Posterior cingulate gyrus (tissue), 11 donors: ENCODE measurements at places on chromosomes 4 and X.
A peak's percentile ranks its signal among the peaks of the same experiment; 100 is the strongest.

DNA sequence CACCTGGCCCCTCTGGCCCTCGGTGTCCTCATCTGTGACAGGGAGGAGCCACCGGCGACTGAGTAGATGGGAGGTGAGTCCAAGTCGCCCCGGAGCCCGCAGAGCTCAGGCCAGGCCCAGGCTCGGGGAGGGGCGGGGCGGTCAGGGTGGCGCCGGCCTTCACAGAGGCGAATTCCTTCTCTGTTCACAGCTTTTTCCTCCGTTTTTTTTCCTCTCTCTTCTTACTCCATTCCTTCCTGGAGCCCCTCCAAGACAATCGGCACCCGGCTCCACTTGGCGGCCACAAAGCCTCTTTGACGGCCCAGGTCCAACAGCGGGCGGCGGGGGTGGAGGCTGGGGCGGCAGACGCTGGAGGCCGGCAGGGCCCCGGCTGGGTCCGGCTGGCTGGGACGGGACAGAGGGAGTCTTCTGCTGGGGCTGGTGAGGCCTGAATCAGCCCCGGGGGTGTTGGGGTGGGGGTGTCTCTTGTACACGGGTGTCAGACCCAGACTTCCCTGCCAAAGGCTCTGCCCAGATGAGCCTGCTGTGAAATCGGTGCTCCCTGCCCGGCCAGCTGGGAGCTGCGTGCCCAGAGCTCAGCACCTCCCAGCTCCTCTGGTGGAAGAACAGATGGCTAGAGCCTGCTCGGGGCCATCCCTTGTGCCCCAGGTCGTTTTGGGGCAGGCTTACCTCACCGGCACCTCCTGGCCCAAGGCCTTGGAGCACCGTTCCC is 22.6 kb downstream of the FGFRL1 start:
- DNase-seq = no peak

DNA sequence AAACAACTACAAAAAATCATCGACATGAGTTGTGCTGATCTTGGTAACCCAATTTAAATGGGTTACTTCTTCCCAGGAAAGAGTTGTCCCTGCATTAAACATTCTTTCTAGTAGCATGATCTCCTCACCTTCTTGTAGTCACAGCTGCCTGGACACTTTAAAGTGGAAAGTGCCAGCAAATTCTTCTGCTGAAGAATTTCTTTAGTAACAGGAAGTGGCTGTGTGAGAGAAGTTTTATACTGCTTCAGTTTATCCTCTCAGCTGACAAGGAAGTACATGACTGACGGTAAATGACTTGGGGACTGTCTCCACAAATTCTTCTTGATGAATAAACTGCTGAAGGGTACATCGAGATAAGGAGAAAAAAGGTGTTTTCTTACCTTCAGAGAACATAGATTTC is 18.2 kb upstream of the TNIP3 start:
- no peak for DNase-seq

- no peak for DNase-seq
Measured at GRCh38 chr4:92994727-92995126, 691.0 kb downstream of the GRID2 start.

DNA sequence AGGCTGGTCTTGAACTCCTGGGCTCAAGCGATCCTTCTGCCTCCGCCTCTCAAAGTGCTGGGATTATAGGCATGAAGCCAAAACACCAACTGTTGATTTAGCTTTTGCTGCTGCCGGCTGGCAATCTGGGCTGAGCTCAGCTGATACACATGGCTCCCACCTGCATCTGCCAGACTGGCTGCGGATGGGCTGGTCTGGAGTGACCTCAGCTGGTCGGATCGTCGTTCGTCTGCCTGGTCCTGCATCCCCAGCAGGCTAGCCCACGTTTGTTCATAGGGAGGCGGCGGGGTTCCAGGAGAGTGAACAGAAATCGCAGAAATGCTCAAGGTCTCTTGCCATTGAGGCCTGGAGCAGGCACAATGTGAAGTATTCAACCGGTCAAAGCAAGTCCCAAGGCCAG is 74.4 kb upstream of the DDX3X start:
- DNase-seq = no peak

DNA sequence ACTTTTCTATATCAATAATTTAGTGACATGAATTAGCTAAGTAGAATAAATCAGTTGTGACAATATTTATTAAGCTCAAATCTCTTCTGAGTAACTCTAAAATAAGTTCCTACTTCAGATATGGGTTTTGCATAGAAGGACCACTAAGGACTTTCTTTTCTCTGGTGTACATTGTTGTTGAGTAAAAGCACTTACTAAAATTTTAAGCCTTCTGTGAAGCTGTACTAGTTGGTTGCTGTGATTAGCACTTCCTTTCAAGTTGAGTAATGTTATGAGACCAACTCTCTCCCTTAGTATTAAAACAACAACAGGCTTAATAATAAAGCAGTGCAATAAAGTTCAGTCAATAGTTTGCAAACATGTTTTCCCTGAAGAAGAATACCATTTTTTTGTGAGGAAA is 667.4 kb upstream of the NDST4 start:
- no peak for DNase-seq

DNA sequence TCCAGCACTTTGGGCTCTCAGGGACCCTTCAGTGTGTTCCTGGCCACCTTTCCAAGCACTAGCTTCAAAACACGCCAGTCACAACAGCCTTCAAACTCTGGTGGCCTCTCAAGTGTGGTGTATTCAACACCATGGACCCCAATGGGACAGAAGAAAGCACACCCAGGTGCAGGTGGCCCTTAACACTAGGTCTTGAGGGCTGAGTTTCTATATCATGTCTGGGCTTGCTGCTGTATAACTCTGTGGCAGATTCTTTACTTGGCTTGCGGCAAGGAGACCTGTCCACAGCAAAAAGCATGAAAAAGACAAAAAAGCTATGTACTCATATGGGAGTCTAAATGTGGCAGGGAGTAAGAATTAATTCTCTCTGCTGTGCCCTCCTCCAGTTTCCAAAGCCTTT is 23.1 kb downstream of the MSL3 start:
- no peak for DNase-seq

- no peak for DNase-seq
Measured at GRCh38 chrX:44155126-44155525, 181.9 kb upstream of the NDP start.

DNA sequence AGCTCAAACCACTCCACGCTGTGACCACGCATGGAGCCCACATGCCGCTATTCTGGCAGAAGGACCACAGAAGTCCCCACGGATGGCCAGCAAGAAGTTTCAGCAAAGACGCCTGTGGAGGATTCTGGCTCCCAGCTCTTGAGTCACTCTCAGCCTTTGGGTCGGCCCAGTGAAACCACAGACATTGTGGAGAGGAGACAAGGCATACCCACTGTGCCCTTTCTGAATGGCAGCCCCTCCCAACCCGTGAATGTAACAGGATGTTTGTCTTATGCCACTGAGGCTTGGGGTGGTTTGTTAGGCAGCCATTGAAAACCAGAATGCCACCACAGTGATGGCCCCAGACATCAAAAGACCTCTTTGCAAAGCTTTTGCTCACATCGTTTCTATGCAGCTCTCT is 42.7 kb downstream of the ABLIM2 start:
- DNase-seq = peak; percentile 45
